ENCODE measurements at places on chromosomes 7 and 10.

DNA sequence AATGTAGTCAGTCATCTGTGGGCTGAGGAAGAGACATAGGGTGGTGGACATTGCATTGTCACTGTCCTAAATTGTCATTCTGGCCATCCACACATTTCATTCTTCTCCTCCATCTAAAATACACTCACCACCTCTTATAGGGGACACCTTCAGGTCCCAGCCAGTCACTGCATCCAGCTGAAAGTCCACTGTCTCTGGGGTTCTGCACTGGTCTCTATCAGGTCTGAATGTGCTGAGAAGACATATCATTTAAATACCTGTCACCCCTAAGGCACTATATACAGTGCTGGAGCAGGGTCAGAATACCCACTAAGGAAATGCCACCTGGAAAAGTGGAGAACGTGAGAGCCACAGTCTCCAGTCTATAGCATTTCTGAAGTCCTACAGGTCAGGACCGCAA is 29.6 kb downstream of the SH2D4B start:
- DNase-seq = no peak

DNA sequence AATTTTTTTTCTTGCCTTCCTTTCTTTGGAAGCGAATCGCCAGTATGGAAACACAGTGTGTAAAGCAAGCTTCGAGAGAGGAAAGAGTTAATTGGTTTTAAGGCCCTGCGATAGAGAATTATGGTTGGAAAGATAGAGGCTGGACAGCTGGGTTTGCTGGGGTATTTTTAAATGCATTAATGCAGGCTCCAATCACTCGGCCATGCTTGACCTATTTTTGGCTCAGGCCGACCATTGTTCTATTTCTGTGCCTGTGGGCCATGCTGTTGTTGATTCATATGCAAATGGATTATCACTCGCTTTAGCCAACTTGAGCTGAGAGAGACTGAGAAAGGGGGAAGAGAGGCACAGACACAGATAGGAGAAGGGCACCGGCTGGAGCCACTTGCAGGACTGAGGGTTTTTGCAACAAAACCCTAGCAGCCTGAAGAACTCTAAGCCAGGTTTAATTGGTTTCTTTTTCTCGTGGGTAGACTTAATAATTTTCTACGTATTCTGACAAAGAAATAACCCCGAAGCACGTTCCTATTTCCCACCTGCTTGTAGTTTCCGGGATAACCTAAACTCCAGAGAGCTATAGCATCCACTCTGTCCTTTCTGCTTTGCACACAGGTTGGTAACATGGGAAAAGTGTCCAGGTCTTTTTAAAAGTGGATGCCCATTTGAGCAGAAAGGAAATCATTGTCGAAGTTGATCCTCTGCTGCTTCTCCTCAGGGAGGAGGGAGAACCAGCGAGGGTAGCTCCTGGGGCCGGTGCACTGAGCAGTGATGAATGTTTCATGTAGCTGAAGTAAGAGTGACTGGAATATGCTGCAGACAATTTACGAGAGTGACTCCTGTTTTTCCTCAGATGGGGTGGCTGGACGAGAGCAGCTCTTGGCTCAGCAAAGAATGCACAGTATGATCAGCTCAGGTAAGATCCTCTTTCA is at the start of gene HDAC9:
HDAC9 (plus strand) TSS at position 338 of the 929 bp plus-strand sequence; CDS start at position 892, 554 bp downstream.
- no peak for DNase-seq

DNA sequence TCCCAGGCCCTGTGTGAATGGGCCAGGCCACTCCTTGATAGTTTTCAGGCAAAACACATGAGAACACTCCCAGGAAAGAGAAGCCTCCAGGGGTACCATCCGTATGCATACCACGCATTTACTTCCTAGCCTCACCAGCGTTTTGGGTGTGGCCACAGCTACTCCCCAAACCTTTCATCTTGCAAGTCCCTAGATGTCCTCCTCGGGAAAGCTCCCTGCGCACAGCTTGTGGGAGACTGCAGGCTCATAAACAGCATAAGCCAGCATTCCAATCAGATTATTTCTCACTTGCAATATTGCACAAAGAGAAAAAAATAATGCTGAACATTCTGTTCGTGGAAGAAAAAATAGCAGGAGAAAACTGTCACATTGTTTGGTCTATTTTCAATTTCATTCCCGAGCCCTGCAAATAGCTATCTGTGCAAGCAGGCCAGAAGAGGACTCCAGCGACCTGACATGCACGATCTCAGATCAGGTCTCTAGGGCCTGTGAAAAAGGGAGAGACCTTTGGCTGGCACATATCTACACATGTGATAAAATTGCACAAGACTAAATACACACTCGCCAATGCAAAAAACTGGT is 175.6 kb downstream of the PLXNA4 start:
- DNase-seq = no peak

- no peak for DNase-seq
Observed at GRCh38 chr10:128695931-128696330, 569.7 kb upstream of the MKI67 start.
